ENCODE measurements at places on chromosomes 7 and 10.

DNA sequence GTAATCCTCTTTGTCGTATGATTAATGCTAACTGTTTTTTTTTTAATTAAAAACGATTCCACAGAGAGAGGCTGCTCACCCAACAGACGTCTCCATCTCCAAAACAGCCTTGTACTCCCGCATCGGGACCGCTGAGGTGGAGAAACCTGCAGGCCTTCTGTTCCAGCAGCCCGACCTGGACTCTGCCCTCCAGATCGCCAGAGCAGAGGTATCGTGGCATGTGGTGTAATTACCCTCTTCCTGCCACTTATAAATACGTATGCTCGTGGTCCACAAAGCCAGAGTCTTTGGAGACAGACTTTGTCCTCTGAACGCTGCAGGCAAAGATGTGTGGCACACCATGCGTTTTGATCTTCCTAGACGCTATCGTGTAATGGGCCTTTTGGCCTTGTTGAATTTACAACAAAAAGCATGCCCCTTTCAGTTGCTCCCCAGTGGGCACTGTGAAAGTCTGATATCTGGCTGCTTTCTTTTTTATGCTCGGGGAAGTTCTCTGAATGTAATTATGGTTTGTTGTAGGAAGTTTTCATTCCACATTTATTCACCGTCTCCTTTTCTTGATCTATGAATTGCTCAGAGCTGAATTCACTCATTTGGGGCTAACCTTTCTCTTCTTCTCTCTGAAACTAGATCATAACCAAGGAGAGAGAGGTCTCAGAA is 33.6 kb upstream of the BTBD16 start:
- peak; percentile 62 for DNase-seq

- DNase-seq = no peak
These were observed 47.1 kb downstream of the COL17A1 start for GRCh38 chr10:104038537-104038936.

DNA sequence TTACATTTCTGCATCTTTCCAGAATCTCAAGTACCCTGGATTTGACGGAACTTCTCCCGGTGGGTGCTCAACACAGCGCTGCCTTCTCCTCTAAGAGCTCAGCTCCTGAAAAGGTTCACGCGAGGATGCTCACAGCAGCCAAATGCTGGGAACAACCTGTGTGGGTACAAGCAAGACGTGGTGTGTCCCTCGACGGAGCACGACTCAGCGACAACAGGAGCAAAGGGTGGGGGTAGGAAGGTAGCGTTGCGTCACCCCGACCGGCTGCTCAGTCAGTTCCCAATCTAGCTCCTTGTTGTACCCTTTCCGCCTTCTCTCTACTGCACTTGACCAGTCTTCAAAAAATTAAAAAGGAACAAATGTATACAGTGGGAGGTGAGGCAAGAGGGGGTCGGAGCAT is 117.3 kb downstream of the PTPRN2 start:
- no peak for DNase-seq

DNA sequence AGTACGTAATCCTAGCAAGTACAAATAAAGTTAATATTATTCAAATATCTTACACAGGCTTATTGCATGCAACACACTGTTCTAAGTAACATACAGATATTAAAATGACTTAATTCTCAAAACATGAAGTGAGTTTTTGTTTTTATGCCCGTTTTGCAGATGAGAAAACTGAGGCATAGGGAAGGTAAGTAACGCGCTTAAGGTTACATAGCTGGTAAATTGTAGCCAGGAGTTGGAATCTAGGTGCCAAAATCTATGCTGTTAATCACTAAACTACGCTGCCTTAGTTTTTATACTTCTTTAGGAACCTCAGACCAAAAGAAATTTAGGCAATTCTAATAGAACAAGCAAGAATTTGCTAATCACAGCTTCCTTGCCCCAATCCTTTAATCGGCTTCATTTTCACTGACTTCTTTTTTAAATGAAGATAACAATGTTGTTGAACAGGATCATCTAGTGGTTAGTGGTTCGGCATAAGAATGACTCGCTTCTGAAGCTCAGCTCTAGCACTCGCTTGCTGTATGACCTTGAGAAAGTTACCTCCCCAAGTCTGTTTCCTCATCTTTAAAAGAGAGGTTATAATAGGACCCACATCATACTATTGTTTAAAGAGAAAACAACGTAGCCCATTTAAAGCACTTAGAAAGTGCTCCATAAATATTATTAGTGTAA is 1.0 kb upstream of the LRRTM3 start:
- no peak for DNase-seq

DNA sequence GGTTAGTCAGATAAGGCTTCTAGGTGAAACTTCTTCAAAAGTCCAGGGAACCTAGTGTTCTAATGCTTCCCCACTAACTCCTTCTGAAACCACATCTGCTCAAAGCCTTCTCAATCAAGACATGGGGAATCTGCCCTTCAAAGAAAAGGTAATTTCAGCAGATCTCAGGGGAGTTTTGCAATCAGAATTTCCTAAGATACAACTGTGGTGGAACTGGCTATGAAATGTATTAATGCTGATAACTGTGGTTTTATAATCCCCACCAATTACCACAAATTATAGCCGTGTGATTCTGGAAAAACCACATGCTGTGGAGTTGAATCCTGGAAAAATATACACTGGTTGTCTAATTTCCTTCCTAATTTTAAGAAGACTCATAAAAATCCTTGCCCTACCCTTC is 233.8 kb downstream of the SORCS1 start:
- no peak for DNase-seq

DNA sequence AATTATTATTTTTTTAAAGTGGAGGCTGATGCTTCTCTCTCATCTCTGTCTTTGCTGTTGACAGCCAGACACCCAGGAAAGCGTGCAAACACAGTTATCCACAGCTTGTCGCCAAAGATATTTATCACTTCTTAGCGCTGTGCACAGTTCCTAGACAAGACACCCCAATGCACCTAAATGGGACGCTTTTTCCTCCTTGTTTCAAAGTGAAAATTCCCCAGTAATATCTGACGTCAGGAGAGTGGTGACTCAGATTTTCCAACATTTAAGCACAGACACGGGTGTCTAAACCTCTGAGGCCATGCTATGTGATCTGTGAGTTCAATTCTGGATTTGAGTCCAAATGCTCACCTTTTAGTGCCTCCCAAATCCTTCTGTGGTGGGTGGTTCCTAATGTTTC is 151.6 kb downstream of the EMX2 start:
- no peak for DNase-seq

DNA sequence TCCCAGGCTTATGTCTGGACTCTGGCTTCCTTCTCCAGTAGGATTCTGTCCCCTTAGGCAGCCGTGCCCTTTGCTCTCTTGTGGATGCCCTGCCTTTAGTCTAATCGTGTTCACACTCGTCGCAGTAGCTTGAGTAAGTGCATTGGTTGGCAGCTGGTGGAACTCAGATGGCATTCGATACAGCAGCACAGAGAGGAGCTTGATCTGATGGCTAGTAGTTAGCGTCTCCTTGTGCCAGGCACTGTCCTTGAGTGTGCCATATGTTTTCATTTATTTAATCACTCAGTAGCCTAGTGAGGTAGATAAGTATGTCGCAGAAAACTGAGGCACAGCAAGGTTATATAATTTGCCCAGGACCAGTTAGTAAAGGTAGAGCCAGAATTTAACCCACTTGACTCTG is 18.2 kb upstream of the PARP12 start:
- DNase-seq = no peak

DNA sequence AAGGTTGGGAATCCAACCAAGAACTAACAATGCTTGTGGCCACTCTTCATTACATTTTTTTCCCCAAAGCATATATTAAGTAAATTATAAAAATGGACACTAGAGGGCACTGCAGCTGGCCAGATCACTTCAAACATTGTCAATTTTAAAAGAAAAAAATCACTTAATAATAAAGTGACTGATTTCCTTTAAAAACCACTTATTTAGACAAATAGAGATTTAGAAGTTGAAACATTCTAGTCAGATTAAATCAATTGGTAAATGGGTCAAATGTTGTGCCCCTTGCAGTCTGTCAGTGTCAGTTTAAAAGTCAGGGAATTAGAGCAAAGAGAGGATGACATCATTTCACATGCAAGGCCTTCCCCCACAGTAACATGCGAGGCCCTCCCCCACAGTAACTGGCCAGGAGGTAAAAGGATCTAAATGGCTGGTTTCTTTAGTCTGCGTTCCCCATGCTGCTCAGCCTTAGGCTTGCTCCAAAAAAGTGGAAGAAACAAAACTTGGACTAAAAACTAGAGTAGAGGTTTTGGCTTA is 177.9 kb downstream of the SKAP2 start:
- peak; percentile 64 for DNase-seq
